ENCODE measurements at places on chromosomes 16 and 17.

GRCh38 chr17:45940293-45940692, 45.9 kb downstream of the MAPT start:
- DNase-seq, result no peak

DNA sequence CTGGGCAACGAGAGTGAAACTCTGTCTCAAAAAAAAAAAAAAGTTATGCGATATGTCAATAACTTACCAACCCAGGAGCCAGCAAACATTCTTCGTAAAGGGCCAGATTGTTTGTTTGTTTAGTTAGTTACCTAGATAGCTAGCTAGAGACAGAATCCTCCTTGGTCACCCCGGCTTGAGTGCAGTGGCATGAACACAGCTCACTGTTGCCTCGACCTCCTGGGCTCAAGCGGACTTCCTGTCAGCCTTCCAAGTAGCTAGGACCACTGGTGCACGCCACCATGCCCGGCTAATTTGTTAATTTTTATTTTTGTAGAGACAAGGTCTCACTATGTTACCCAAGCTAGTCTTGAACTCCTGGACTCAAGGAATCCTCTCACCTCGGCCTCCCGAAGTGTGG, 113.0 kb downstream of the LITAF start:
- no peak for DNase-seq

DNA sequence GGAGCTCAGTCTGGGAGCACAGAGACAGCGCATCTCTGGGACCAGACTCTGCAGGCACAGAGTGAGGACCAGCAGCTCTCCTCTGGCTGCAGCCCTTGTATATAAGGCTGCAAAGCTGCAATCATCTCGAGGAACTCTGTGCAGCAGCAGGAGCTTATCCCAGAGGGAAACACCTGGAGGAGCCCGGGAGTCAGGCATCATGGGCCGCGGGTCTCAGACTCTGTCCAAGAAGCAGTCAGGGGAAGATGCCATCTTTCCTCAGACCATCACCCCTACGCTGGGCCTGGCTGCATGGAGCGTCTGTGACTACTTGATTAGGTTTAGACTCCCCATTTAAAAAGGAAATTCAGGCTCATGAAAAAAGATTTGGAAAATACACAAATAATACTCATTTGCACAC, 122.0 kb downstream of the IRF8 start:
- no peak for DNase-seq

- no peak for DNase-seq
Observed at GRCh38 chr17:65278050-65278819, 141.1 kb downstream of the RGS9 start.

DNA sequence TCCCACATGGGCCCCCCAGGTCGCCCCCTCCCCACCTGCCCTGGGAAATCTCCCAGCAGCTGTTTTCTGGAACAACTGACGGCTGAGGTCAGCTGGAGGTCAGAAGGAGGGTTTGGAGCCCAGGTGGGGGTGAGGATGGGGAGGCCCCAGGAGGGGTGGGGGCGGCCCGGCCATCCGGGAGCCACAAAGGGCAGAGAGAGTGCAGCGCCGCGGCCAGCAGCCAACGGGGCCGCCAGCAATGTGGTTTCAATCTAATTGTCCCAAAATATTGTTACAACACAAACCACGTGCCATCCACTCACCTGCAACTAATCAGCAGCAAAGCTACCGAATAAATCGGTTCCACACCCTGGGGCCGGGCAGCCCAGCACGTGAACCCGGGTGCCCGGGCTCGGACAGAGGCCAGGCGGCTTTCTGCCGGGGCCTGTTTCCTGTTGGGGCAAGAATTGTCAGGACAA, 28.3 kb upstream of the SLC38A10 start:
- DNase-seq, result no peak

DNA sequence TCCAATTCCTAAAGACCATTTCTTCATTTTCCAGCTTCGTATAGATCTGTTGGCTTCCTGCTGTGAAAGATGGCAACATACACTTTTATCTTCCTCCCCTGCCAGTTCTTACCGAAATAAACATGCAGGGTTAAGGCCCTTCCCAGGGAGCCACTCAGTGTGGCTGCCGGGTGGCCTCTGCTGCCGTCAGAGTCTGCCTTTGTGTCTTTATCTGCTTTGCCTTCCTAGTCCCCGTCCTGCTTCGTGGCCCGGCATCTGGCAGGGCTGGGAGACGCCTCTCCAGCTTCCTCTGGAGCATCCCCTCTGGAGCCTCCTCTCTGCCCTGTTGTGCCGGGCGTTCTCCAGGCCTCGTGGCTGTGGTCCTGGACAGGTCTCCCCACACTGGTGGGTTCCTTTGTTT, 30.3 kb upstream of the CAPN15 start:
- DNase-seq, result no peak

GRCh38 chr16:68374246-68374805, 63.5 kb downstream of the PRMT7 start:
- no peak for DNase-seq

- no peak for DNase-seq
Observed at GRCh38 chr16:4859900-4860255, 12.6 kb downstream of the UBN1 start.

- DNase-seq, result no peak
Observed at GRCh38 chr16:85049706-85050305, 22.2 kb downstream of the KIAA0513 start.

- no peak for DNase-seq
Observed at GRCh38 chr17:40648384-40648968, 858 bp upstream of the SMARCE1 start.

- DNase-seq, result no peak
Observed at GRCh38 chr16:84379709-84380362, 11.5 kb downstream of the ATP2C2 start.

DNA sequence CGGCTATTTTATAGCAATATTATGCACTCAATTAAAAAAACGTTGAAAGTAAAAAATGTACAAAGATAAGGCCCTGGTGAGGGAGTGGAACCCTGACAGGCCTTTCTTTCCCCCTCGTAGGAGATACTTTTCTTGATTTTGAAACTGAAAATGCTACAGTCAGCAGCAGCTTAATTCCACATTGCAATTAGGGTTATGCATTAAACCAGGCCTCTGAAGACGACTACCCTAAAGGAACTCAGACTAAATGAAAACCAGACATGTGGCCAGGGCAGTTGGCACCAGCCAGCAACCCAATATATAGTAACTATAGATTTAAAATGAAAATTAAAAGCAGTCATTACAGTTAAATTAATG, 463.2 kb upstream of the MAF start:
- DNase-seq, result no peak

GRCh38 chr17:45734598-45734997, 49.5 kb upstream of the CRHR1 start:
- no peak for DNase-seq

GRCh38 chr16:67936124-67936879, at the start of gene PSMB10:
TSS of gene PSMB10 (minus strand) at chr16:67936850. CDS start at chr16:67936749, 101 bp downstream.
- DNase-seq, result no peak

DNA sequence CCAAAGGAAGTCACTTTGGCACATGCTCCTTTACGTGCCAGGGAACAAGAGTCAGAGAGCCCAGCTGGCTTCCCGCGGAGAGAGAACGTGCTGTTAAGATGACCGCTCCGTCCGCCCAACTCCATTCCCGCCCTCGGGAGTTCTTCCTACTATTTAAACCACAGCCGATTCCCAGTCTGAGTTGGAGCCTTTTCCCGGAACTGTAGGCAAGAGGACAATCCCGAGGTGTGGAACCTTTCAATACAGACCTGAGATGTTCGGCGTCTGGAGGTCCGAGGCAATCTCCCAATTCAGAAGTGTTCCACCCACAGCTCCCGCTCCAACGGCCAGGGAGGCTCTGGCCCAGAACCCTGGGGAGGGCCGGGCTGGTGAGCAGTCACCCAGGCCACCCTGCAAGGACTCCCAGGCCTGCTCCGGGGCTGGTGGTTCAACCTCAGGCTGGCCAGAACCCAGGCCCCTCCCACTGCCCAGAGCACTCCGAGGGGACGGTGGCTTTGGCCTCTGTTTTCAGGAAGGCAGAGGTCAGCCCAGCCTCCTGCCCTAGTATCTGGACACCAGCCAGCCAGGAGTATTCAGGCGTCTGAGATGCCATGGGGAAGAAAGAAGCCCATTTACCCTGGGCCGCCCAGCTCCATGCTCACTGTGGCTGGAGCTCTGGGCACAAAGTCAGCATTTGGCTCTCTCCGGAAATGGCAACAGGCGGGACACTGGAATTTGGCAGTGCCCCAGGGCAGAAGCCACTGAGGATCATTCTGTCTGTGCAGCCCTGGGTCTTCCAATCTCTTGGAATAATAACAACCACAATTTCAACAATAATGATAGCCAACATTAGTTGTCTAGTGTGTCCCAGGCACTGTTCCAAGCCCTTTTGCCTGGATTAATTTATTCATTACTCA, 21.4 kb downstream of the EMP2 start:
- DNase-seq, result no peak

GRCh38 chr17:82882715-82883418, 43.0 kb upstream of the ZNF750 start:
- DNase-seq, result no peak

DNA sequence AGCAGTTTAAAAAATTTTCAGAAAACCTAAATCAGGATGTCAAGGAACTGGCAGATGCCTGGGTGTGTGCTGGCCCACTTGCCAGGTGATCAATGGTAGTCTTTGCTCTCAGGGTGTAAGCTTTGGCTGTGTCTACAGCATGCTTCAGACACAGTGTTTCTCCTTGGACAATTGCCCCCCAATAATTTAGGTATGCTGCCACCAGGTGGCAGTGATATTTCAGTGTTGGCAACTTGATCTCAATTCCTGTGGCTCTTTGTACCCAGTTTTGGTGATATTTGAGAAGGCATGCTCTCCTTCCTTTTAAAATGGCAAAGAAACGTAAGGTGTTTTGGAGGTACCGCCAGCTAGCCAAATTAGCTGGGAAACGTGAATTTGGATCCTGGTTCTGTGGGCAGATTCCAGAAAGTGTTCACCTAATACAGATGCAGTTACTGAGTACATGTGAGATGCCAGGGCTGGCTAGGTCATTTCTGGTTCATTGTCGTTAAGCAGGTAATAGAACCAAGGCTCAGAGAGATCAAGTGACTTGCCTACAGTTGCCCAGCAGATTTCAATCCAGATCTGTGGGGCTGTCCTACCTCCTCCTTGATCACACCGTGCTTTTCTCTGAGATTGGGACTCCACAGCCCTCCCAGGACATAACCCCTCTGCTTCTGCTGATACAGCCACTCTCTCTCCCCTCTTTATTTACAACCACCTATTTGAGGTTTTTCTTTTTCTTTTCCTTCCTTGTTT, 155.6 kb upstream of the PLCG2 start:
- DNase-seq, result no peak

GRCh38 chr16:56269811-56270684, 78.8 kb downstream of the GNAO1 start:
- DNase-seq, result no peak

GRCh38 chr16:30351001-30351441, 4.1 kb downstream of the CD2BP2 start:
- no peak for DNase-seq
